Glutamatergic neuron (in vitro differentiated cells): ENCODE measurements at places on chromosomes 7 and 10.

DNA sequence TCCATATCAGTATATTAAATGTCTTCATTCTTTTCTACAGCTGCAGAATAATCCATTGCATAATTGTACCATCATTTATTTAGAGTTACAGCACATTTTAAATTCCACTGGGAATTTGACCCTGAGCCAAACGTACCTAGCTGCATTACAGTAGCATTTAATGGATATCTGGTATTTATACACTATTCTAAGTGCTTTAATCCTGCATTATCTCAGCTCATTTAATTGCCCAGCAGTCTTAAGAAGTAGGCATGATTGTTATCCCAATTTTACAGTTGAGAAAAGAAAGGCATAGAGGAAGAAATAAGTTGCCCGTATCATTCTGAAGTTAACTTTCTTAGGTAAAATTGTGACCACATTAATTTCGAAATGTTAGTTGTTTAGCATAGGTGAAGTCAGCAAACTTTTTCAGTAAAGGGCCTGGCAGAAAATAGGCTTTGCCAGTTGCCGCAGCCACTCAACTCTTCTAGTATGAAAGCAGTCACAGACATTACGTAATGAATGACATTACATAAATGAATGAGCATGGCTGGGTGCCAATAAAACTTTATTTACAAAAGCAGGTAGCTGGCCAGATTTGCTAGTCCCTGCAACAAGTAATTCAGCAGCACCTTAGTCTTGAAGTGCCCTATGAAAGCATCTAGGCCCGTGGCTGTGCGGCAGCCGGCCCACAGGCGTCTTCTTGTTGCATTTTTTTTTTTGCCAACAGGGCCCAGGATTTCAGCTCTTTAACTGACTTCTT is 30.0 kb downstream of the GUSB start:
- DNase-seq, result no peak

GRCh38 chr10:11530806-11531205 is 80.6 kb downstream of the USP6NL start:
- DNase-seq, result no peak

DNA sequence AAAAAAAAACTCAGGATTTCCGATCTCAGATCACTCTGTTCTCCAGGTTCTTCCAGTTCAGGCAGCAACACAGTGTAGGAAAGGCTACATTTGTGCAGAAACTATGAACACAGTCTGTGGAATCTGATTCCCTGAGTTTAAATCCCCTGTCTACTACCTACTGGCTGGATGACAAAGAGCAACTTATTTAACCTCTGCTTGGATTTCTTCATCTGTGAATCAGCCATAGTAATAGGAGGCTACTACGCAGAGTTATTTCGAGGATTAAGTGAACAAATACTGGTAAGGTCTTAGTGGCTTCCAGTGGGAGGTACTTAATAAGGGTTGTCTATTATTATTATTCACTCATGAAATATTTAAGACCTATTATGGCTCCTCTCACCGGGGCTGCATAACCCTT is 44.3 kb upstream of the PDCD4 start:
- DNase-seq, result no peak

- no peak for DNase-seq
Measured at GRCh38 chr10:112359606-112360307, 14.2 kb upstream of the ACSL5 start.

- DNase-seq, result no peak
Measured at GRCh38 chr7:19146699-19147098, 1.5 kb upstream of the FERD3L start.

GRCh38 chr10:98259606-98260315 is 8.2 kb downstream of the LOXL4 start:
- no peak for DNase-seq

DNA sequence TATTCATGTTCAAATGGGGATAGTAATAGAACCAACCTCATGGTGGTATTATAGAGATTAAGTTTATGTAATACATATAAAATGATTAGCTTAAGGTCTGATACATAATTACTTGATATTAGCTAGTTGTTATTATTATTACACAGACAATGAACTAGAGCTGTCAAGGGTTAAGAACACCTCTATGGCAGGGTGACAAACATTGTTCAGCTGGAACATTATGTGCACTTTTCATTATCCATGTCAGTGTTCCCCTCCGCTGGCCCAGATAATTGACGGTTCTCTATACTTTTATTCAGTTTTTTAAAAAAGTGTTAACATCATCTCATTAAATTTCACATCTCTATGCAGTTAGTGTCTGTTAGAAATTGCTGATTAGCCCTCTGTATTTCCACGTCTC is 142.1 kb downstream of the CDK14 start:
- no peak for DNase-seq

DNA sequence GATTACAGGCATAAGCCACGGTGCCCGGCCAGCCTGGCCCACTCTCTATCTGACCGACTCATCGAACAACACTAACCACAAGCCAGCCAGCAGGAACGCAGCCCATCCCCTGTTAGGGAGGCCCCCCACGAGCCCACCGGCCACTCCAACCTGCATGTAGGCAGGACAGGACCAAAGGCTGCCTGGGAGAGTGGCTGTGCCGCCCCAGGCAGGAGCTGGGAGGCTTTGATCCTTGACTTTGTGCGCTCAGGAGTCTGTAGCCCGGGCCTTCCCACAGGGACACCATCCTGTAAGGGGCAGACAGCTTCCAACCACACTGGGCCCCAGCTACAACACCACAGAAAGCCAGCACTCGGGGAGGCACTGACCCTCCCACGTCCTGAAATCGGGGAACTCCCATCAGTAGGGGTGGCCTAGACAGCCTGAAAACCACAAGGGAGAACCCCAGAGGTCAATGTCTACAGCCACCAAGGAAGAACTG is 29.4 kb downstream of the GRID1 start:
- DNase-seq, result peak; percentile 12

GRCh38 chr10:97434055-97434454 is 8.1 kb downstream of the PGAM1 start:
- no peak for DNase-seq

- DNase-seq, result no peak
Measured at GRCh38 chr7:47094462-47094861, 487.4 kb downstream of the TNS3 start.

DNA sequence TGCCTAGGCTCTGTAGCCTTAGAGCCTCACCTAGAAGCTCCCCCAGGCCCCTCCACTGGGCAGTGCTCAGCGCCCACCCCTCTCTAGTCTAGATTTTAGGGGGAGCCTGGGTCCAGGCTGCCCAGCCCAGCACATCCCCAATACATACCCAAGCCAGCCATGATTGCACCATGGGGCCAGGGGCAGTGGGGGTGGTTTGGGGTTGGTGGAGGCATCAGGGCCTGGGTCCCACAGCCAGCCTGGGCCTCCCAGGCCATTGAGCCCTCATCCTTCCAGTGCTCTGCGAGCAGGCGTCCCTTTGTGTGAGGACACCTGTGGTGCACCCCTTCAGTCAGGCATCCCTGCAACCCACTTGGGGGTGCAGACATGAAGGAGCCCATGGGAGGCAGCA is 76.9 kb upstream of the RET start:
- no peak for DNase-seq

DNA sequence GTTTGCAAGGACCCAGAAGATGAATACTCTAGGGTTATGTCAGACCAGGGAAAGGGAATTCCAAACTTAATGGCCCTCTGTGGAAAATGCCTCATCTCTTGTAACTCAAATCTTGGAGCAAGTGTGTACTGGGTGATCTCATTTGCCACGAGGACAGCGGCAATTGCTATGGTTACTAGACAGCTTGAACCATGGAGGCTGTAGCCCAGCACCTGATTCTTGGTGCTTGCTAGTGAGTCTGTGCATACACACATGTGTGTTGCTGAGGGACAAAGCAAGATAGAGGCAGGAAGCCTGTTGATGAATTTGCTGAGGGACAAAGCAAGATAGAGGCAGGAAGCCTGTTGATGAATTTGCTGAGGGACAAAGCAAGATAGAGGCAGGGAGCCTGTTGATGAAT is 58.6 kb upstream of the FEZF1 start:
- DNase-seq, result no peak

DNA sequence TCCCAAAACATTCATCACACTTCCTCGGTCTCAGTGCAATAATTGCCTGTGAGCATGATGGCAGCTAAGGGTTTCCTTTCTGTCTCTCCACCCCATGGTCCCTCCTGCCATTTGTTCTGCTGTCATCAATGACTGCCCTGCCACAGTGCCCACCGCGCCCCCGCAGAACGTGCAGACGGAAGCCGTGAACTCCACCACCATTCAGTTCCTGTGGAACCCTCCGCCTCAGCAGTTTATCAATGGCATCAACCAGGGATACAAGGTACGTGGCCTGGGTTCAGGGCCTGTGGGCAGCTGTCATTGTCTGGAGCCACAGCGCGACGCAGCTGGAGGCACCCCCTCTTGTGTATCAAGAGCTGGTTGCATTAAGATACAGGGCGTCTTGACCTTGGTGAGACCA is 632.9 kb upstream of the FOXK1 start:
- DNase-seq, result no peak

DNA sequence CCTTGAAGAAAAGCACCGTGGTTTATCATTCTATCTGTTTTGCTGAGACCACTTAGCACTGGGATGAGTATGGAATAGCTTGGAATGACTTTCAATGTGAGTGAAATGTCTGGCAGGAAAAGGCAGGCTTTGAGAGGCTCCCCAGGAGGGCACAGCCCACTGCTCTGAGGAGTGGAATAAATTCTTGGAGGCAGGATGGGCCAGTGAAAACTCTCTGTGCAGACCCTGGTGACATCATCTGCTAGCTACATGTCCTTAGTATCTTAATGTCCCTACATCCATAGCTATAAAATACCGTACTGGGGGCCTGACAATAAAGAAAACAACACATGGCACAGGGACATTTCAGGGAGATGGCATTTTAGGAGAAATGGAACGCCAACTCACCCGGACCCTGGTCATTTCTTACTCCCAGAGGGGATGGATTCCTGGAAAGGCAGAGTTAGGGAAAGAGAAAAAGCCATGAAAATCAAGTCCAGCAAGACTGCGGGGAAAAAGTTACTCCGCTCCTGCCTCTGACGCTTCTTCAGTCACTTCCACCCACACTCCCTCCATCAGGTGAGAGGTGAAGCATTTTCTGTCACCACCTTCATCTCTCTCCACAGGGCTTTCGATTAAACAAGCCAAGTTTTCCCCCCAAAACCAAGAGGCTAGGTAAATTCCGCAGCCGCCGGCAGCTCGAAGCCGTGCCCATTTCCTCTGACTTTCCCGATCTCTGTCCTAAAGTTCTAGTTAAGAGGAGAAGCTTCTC is 991 bp downstream of the ZNF239 start:
- DNase-seq, result no peak

- no peak for DNase-seq
Measured at GRCh38 chr7:155455132-155455693, 2.7 kb upstream of the EN2 start.

DNA sequence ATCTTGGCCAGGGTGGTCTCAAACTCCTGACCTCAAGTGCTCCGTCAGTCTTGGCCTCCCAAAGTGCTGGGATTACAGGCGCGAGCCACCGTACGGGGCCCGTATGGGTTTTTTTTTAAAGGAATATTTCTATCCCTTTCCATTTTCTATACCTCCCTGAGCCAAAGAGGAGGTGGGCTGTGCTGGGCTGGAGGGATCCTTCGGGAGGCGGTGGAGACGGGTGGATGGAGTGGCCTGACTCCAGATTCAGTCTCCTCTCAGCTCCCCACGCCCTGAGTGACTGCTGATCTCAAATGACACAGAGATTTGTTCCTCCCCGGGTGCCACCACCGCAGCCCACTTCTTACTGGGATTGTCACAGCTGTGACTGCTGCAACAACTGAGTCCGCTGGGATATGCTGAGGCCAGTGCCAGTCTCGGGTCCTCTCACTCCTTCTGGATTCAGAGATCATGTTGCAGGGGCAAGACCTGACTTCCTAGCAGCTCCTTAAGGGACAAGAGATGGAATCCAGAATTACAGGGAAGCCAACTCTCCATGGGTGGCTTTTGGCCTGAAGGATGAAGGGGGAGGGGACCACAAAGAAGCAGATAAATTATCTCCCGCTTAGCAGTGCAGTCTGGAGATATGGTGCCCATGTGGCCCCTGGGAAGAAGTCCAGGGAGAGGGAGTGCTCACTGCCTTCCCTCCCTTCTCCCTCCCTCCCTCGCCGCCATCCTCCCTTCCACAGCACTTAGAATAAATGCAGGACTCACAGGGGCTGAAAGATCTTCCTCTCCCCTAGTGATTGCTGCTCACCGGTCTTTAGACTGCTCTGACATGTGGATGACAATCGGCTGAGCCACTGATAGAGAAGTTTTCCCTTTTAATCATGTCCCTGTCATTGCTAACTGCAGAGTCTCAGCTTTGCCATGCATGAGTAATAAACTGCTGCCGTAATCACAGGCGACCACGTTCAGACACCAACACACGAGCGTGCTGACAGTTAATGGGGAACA is 14.3 kb downstream of the GALNT17 start:
- no peak for DNase-seq

DNA sequence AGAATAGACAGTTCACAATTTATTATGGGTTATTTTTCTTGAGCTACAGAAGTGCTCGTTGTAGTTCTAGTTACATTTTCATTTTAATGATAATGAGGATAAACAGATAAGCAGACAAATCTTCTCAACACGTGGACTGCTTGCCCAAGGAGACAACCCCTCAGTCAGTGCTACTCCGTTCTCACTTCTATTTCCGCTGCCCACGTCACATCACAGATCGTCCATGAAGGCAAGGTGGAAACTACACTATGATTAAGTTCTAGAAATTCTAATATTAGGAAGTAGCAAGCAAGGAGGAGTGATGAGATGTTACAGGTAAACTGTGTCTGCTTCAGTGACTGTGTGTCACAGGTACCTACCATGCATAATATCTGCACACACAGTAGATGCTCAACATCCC is 210.5 kb downstream of the CHCHD3 start:
- DNase-seq, result no peak

DNA sequence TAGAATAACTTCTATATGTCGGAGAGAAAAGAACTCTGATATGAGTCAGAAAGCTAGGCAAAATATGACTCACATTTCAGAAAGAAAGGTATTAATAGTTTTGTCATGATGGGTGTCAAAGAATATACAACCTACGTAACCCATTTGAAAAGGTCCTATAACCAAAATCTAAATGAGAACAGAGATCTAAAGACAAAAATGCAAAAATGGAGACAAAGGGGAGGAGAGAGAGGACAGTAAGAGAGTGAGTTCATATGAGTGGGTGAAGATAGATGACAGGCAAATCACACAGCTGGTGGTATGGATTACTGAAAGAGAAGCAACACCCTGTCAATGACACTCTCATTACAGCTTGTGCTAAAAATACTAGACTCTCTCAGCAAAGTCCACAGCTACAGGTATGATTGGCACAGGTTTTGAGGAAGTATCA is 25.6 kb downstream of the ANKMY2 start:
- DNase-seq, result no peak
